ENCODE measurements at places on chromosomes 6 and 20.

GRCh38 chr6:140732991-140733390 lies 1358.5 kb upstream of the CITED2 start:
- DNase-seq, result no peak

DNA sequence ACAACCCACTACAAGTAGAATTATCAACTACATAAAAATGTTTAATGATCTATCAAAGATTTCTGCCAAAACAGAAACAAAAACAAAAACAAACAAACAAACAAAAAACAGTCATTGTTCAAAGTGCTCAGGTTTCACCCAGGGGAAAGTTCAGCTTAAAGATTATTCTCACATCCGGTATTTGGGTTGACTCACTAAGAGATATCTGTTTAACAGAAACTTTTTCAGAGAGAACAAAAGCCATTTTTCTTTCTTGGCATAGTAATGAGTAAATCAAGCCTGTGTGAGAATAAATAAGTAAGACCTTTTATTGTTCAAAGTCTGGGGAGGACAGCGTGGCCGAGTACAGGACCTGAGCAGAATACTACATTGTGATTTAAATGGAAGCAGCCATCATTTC lies 143.6 kb downstream of the RCAN2 start:
- DNase-seq, result no peak

GRCh38 chr6:121426686-121427085 lies 8.8 kb upstream of the GJA1 start:
- DNase-seq, result no peak

DNA sequence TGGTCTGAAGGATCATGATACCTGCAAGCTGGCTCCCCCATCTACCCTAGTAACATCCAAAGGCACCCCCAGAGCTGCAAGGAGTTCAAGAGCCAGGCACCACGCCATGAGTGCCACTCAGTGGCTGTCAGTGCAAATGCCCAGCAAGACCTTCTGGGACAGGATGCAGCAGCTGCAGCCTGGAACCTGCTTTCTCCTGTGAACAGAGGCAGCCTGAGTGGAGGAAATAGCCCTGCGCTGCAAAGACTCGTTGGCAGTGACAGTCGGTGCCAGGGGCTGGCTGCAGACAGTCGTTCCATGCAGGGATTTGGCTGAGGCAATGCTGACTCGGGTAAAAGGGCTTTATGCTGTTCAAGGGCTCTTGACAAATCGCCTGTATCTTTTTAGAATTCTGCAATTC lies 15.7 kb upstream of the SSTR4 start:
- no peak for DNase-seq

DNA sequence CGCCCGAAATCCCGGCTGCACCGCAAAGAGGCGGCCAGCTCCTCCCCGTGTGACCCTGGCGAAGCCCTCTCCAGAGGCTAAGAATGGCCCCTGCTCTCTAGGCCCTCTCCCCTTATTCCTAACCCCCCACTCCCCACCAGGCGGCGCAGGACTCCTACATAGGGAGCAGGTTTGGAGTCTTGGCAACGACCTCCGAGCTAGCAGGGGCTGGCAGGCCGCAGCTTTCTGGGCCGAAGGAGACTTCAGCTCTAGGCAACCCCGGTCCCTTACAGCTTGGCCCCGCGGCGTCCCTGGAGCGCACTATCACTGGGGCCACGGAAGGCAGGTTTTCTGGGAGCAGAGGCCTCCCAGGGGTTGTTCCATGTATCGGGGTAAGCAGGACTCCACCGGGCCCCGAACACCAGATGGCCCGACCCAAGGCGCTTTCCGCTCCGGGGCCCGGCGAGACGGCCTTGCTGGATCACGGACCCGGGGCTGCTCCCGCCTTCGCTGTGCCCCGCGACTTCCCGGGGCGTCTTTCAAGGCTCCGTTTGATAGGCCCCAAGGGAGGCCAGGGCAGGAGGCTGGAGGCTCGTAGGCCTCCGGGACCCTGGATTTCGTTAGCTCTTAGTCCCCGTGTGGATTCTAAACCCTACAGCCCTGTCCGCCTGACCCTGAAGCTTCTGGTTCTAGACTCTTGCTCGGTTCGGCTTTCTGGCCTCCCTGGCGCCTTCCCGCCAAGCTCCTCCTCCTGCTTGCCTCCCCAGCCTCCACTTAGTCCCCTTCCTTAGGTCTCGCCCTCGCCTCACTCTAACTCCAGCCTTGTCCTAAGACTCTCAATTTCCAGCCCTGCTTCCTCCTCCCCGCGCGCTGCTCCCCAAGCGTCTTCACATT lies 1.9 kb downstream of the SLC32A1 start:
- DNase-seq, result peak; percentile 41

DNA sequence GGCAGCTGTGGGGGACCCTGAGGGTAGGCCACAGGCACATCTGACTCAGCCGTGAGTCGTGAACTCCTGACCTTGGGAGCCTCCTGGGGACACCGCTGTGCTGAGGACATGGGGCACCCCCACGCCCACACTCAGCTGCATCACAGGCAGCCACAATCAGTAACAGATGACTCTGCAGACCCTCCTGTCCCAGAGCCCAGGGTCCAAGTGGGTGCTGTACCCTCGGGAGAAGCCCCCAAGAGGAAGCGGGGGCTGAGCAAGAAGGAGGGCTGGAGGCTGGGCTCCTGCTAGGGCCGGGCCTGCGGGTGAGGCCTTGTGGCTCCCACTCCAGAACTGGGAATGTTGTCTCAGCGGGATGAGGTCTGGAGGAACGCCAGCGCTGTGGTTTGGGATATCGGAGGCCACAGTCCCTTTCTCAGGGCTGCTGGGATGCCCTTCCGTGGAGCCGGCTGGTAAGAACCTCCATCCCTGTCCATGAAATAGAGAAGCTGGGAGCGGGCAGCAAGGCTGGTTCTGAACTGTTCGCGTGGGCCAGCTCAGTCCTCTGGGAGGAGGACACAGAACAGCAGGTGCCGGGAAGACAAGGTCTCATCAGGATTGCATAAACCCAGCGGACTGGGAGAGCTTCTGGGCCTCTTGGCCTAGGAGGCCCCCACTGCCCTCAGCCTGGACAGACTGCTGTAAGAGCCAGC lies 3.1 kb upstream of the LAMA5 start:
- no peak for DNase-seq

- no peak for DNase-seq
Observed at GRCh38 chr6:122752459-122752858, 27.1 kb upstream of the FABP7 start.

- DNase-seq, result no peak
Observed at GRCh38 chr20:57031867-57032355, 234.5 kb downstream of the BMP7 start.

- DNase-seq, result no peak
Observed at GRCh38 chr6:128079021-128079420, 178.2 kb upstream of the THEMIS start.

GRCh38 chr6:151012321-151013294 lies 147.1 kb downstream of the MTHFD1L start:
- no peak for DNase-seq

DNA sequence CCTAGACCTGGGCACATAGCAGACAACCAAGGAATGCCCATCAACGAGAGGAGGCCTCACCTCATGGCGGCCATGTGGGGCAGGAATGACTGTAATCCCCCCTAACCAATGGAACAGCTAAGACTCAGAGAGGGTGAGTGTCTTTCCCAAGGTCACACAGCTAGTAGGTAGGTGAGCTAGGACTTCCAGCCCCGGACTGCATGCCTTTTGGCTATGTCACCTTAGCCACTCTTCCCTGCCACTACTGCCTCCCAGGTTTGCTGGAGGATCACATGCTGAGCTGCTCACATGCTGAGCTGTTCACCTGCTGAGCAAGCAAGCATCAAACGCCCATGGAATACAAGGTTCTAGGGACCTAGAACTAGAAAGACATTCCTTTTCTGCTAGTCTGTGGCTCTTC lies 188.5 kb upstream of the PMEPA1 start:
- DNase-seq, result no peak

DNA sequence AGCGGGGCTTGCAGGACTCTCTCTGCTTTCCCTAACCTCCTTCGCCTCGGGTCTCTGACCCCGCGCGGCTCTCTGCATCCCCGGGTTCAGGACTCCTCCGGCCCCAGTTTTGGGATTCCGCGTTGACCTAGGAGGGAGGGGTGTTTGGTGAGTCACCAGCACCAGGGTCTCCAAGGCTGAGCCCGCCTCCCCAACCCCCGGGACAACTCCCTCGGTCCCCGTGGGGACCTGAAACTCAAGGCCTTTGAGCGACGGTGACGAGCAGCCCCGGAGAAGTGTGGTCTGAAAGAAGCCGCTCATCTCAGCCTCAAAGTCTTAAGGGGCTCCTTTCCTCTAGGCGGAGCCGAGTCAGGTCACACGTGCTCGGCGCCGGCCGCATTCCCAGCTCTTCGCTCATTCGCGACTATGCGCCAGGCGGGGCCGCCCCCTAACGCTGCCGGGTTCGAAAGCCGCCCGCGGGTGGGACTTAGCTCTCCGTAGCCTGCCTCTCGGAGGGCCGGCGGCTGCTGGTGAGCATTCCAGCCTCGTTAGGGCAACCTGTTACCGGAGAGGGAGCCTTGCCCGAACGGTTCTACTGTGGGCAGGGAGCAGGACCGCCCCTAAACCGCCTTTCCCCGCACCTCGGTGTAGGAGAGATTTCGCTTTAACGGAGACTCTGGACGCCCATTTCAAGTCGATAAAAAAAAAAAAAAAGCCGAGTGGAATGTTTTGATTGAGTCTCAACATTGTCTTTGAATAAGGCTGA lies 3.0 kb upstream of the PRDM13 start:
- DNase-seq, result peak; percentile 41

GRCh38 chr20:53816872-53817398 lies 223.3 kb upstream of the ZNF217 start:
- DNase-seq, result no peak

DNA sequence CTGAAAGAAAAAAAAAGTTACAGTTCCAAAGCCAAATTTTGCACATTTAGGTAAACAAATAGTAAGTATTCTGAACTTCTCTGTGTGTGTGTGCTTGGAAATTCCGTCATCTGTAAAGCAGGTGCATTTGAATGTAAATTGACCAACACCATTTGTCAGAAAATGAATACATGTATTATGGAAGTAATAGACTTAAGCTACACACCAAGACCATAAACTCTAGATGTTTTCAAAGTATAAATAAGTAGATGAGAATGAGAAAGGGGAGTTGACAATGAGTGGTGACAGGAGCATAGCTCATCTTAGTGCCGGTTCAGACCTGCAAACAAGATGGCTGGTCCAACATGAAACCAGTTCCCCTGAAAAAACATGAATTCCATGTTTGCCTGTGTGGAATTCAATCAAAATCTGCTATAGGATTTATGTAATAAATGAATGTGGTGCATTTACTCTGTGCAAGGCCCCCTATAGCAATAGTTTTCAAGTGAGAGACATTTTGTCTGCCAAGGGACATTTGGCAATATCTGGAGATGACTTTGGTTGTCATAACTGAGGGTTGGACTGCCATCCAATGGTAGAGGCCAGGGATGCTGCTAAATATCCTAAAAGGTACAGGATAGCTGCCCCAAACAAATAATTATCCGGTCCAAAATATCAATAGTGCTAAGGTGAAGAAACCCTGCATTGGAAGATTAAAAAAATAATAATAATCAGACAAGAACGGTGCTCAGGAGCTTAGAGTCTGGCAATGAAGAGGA lies 11.0 kb upstream of the FILIP1 start:
- DNase-seq, result no peak

GRCh38 chr20:20497242-20497978 lies 129.5 kb downstream of the INSM1 start:
- DNase-seq, result no peak

- DNase-seq, result no peak
Observed at GRCh38 chr20:316316-317068, 8.9 kb upstream of the SOX12 start.

DNA sequence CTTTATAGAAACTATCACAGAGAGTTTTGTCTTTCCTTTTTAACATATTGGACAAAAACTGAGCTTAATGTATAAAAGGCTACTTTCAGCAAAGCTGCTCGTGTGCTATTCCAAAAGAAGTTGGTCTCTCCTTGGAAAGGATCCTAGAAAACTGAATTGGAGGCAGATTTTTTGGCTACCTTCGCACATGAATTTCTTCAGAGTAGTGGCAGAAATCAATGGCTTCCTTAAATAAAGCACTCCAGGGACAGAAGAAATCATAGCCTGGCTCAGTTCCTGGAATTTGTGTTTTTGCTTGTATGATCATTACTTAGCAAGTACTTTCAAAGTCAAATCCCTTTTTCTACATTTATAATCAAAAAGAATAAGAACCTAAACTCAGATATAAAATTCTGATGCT lies 780.3 kb downstream of the PHF3 start:
- DNase-seq, result no peak

DNA sequence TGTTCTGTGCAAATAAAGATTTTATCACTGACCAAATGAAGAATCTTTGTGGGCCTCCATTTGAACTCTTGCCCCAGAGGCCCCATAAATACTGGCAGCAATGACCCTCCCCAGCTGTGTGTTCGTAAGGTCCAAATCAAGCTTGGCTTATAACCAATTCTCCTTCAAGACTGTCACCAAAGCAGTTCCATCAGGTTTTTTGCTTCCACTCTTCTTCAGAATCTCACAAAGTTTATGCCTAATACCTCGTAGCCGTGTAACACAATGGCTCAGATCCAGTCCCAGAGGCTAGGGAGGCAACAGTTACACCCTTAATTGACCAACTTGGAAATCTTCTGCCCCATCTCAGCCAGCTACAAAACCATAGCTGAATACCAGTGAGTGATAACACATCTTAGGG lies 120.5 kb downstream of the HIVEP2 start:
- no peak for DNase-seq

DNA sequence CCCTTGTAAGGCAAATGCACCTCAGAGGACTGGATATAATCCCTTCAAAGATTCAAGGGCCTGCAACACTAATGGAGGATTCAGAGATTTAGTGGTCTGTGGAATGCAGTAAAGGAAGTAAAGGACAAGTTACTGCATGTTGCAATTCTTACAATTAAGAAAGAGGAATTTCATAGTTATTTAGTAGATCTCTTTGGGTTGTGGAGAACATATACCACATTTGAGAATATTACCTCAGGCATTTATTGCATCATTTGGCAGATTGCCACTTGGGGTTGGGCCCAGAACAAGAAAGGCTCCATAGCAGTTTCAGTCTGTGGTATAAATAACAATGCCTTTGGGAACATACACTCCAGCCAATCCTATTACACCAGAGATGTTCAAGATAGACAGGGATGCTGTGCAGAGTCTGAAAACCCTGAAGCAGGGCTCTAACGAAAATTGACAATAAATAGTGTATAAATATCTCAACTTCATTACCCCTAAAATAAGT lies 20.9 kb upstream of the EPM2A start:
- DNase-seq, result no peak

DNA sequence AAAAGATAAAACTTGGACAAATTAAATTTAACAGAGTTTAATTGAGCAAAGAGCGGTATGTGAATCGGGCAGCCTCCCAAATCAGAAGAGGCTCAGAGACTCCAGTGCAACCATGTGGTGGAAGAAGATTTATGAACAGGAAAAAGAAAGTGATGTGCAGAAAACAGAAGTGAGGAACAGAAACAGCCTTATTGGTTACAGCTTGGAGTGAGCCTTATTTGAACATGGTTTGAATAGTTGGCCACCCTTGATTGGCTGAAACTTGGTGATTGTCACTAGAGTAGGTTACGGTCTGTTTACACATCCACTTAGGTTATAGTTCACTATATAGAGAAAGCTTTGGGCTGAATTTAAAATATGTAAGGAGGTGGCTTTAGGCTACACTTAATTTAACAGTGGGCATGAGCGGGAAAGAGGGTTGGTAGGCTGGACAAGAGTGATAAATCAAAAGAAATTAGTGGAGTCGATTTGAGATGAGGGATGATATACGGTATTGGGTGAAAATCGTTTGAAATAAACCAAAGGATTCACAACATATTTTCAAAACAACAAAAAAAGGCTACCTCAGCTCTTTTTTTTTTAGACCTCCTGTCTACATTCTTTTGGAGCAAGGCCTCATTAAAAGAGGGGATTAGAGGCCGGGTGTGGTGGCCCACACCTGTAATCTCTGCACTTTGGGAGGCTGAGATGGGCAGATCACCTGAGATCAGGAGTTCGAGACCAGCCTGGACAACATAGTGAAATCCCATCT lies 84.3 kb upstream of the PREP start:
- DNase-seq, result no peak
